ENCODE measurements at places on chromosomes 6 and 20.

GRCh38 chr6:141484711-141485110 lies 648.0 kb upstream of the GJE1 start:
- DNase-seq: no peak

GRCh38 chr20:17568972-17569521 lies 828 bp upstream of the DSTN start:
- no peak for DNase-seq

DNA sequence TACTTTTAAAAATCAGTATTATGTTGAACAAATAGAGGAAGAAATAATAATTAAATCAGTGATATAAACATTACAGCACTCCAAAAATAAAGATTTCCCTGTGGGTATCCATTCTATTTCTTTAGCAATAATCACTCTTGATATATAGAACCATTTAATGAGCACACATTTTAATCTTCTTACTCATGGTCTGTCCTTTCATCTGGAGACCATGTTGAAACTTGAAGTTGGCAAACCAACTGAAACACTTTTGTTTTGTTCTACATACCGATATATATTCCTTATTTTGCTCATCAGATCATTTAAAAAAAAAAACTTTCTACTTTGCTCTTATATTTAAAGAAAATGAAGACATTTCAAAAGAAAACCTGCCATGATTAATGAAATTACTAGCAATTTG lies 13.4 kb downstream of the C6orf58 start:
- no peak for DNase-seq

GRCh38 chr20:36110994-36111393 lies 43.5 kb upstream of the EPB41L1 start:
- DNase-seq: no peak

DNA sequence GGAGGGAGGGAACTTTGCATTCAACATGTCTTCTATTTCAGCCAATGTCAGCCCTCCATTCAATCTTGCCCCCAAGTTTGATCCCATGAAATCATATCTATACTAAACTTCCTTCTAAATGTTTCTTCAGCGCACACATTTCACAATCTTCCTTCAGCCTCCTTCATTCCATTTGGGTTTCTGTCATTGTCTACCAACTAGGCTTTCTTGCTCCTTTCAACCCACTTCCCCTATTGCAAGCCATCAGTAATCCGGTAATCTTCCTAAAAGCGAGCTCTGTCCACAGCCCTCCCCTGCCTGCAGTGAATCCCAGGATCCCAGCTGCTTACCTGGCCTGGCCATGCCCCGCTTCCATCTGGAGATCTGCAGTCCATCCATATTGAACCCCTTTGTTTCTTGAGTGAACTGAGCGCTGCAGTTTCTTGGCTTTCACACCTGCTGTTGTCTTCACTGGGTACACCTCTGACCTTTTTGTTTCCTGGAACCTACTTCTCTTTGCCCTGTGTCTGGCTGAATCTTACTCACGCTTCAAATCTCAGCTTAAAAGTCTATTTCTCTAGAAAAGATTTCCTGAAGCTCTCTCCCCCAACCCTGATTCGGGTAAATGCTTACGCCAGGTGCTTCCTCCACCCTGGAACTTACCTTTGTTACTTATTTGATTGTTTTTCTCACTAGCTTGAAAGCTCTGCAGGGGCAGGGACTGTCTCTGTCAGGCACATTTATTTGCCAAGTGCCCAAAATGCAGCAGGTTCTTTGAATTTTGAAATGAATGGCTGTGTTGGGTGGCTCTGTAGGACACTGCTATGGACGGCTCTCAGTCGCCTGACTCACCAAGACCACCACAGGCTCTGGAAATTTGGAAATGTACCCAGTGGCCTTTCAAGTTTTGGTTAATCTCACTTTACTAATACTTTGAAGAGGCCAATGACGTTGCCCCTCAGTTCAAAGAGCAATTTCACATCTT lies 50.3 kb downstream of the ADTRP start:
- DNase-seq: peak; percentile 14

GRCh38 chr20:3818155-3819151 lies 1.9 kb upstream of the AP5S1 start:
- DNase-seq: no peak

DNA sequence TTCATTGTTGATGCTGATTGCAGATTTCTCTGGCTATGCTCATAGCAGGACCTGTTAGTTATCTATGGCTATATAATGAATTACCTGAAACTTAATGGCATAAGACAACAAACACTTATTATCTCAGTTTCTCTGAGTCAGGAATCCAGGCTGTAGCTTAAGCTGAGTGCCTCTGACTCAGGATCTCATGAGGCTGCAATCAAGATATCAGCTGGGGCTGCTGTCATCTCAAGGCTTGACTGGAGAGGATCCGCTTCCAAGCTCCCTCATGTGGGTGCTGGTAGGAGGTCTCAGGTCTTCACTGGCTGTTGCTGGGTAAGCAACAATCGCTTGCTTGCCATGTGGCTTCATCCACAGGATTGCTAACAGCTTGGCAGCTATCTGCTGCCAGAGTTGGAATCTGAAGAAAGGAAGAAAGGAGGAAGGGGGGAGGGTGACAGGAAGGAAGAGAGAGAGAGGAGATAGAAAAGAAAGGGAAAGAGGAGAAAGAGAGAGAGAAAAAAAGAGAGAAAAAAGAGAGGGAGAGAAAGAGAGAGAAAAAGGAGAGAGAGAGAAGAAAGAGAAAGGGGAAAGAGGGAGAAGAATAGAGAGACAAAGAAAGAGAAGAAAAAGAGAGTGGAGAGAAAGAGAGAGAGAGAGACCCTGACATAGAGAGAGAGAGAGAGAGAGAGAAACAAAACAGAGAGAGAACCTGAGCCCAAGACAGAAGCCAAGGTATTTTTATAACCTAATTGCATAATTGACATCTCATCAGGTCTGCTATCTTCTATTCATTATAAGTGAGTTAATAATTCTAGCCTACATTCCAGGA lies 579.0 kb upstream of the BTBD3 start:
- no peak for DNase-seq

DNA sequence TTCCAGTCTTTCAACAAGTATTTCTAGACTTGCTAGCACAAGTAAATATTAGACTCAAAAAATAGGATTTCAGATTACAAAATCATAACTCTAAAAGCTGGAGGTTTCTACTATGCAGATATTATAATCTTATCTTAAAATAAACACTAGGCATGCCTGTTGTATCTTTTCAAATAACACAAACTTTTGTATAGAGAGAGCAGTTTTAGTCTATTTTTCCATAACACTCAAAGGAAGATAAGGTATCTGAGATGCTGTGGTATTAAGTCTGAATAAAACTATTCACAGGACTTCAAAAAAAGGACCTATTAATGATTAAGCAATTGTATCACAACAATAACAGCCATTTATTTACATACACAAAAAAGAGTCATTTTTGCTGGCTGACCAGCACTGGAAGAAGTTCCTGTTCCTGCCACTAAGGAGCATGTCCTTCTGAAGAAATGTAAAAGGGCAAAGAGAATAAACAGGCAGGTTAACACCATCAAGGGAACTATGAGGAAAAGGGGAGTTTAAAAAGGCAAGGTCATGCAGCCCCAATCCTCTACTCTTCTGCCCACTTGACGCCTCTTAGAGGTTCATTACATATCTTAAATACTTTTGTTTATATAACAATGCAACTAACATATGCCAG lies 39.4 kb downstream of the REPS1 start:
- no peak for DNase-seq

- no peak for DNase-seq
These were observed 57.3 kb downstream of the CDC5L start for GRCh38 chr6:44444853-44445252.

GRCh38 chr20:33460711-33461110 lies 17.1 kb upstream of the SNTA1 start:
- DNase-seq: no peak

DNA sequence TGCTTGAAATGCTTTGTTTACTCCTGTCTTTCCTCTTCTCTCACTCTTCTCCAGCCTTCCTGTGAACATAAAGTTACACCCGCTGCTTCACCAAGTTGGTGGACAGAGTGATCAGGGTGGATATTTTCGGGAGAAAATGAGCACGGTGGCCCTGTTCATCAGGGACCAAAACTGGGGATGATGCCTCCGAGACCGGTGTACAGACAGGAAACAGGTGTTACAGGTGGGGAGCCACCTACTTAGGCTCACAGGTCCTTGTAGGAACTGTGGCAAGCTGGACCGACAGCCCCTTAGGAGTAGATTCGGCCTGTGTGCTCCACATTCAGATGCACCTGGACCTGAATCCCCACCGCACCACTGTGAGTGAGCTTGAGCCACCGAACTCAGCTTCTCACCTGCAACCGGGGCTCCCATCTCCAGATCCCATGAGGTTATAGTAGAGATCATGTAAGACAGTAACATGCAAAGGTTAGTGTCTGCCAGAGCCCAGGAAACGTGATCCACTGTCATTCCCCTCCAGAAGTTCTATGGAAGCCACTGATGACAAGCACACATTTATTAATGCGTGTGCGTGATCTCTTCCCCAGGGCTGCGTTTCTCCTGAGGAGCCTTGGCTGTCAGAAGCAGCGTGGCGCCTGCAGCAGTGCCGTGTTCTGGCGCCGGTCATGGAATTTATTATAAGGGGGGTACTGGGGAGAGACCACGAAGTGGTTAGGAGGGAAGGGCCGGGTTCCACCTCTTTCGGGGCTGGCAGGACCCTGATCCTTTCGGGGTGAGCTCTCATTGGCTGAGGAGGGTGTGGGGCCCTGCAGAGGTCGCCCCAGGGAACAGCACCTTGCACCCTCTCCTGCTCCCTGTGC lies 94.2 kb downstream of the ERMARD start:
- DNase-seq: no peak

DNA sequence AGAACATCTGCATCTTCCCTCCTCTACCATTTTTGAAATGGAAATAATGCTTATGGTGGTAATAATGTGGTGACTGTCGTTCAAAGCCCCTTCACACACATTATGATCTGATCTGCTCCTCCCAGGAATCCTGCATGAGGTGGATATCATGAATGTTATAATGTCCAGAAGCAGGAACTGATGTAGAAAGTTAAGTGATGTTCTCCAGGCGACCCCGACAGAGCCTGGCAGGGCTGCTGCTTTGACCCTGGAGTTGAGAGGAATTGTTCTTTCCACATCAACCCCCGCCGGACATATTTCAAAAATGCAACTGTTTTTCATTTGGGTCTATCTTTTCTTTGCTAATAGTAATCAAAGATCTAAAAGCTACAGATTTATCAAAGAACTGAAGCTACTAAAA lies 131.6 kb downstream of the GMPR start:
- DNase-seq: no peak

GRCh38 chr6:139029470-139030227 lies 1.1 kb downstream of the ABRACL start:
- no peak for DNase-seq

- DNase-seq: no peak
These were observed 20.5 kb downstream of the COL9A1 start for GRCh38 chr6:70282312-70282918.

GRCh38 chr6:39790772-39791171 lies 1.4 kb upstream of the DAAM2 start:
- DNase-seq: no peak

- DNase-seq: no peak
These were observed 31.0 kb upstream of the LY86 start for GRCh38 chr6:6557504-6557839.

GRCh38 chr20:4326195-4327065 lies 311.1 kb upstream of the RNF24 start:
- no peak for DNase-seq

GRCh38 chr6:54173089-54173488 lies 61.8 kb downstream of the MLIP start:
- DNase-seq: no peak

- DNase-seq: no peak
These were observed 124.9 kb downstream of the RCAN2 start for GRCh38 chr6:46366190-46366900.

DNA sequence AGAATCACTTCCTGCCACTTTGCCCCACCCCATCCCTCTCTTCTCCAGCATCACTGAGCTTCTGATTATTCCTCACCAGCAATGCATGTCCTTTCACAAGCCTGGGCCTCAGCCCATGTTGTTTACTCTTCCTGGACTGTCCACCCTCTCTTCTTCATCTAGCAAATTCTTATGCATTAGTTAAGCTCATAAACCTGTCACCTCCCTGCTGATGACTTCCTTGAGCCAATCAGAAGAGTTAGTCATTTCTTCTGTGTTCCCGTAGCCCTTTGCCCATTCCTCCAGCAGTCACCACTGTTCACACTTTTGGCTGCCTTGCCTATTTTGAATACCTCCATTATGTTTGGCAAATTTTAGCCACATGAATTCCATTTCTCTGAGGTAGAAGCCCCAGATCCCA lies 4.1 kb upstream of the CRYBG1 start:
- DNase-seq: no peak

DNA sequence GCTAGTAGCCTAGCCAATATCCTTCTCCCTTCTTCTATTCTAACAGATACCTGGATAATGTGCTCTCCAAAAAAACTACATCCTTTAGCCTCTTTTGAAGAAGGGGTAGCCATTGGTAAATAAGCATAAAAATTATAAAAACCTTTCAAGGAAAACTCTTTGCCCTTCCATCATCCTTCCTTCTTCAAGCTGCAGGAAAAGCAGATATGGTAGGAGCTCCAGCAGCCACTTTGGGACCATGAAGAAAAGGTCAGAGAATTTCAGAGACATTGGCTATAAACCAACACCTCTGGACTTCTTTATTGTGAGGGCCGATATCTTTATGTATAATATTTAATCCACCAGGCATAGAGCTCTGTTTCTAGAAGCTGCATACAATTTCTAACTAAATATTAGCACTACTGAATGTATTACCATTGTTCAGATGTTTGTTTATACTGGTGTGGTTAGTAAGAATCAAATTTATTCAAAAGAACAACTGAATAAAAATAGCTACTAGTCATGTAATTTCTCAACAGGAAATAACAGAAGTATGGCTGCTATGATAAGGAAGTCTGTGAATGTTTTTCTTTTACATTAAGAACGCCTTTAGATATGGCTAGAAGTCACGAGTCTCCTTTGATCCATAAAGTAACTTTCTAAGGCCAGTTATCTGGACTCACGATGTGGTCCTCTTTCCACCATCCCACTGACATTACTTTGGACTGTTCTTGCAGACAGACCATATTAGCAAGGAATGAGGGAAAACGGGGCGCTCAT lies 32.2 kb downstream of the MYLK4 start:
- no peak for DNase-seq

DNA sequence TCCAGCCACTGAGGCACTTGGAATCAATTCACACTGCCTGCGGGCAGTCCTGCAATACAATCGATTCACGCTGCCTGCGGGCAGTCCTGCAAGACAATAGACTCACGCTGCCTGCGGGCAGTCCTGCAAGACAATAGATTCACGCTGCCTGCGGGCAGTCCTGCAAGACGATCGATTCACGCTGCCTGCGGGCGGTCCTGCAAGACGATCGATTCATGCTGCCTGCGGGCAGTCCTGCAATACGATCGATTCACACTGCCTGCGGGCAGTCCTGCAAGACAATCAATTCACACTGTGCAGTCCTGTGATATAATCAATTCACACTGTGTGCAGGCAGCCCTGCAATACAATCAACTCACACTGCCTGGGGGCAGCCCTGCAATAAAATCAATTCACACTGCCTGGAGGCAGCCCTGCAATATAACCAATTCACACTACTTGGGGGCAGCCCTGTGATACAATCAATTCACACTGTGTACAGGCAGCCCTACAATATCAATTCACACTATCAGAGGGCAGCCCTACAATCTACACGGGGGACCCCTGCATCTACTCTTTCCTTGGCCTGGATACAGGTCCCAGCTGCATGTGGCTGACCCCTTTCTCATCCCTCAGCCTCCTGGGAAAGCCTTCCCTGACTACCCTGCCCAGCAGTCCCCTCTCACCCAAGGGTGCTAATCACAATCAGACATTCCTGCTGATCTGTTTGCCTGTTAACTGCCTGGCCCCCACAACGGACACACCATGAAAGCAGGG lies 10.4 kb downstream of the TAF4 start:
- no peak for DNase-seq

All from SIG-M5 (cell line).